ENCODE measurements at places on chromosomes 5 and 9.

GRCh38 chr9:15416880-15417279, 5.8 kb upstream of the SNAPC3 start:
- DNase-seq, result peak; percentile 34

DNA sequence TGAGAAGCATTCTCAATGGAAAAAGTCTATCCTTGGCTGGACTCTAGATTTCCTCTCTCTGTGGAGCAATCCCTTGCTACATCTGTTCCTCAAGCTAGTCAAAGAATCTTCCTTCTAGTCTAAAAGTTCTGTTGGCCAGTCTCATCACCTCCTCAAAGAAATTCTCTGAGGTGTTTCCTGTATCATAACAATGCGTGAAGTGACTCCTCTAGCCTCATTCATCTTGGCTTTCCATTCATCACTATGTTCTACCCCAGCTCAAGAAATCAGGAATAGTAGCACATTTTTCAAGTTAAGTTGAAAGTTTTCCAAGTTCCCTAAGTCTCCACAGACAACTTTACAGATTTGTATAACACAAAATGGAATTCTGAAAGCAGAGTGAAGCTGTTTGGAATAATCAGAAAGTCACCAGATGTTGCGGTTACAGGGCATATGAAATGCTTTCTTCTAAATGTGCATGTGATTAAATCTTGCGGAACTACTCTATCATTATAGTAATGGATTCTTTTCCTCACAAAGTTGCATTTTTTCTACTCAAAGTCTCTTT, 176.6 kb upstream of the FREM1 start:
- DNase-seq, result no peak

DNA sequence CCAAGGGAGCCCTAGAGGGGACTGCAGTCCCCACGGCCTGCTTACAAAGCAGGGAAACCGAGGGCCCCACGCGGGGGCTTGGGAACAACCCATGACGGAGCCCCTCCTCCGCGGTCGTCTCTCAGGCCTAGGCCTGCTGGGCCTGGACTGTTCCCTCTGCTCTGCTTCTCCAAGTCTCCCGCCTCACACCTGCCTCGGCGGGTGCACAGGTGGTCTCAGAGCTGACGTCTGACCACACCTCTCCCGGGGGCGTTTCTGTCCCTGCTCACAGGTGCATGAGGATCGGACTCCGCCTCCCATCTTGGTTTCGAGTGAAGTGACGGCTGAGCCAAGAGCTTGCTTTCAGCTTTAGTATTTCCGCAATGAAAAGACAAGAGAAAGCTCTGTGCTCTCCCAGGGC, 72.1 kb downstream of the MRPL36 start:
- DNase-seq, result no peak

GRCh38 chr5:158773161-158773560, 326.6 kb downstream of the EBF1 start:
- DNase-seq, result no peak

DNA sequence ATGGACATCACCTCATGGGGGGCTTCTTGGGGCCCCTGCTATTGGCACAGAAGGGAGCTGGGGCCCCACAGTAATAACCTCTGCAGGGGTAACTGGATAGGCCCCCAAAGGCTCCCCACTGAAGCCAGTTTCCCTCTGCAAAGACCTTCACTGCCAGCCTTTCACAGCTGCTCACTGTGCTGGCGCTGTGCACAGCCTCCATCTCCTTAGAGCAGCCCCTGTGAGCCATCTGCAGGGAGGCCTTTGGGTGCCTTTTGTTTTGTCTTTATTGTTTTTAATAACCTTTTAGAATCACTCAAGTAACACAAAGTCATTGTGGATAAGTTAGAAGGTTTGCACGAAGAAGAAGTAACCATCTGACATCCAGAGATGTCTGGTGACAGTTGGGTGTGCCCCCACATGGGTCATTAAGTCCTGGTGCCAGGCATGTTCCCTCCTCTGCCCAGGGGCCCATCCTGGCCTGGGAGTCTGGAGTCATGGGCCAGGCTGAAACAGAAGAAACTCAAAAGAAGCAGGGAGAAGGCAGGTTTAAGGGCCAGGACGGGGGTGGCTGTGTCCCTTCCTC, 42.7 kb downstream of the NCS1 start:
- DNase-seq, result no peak

DNA sequence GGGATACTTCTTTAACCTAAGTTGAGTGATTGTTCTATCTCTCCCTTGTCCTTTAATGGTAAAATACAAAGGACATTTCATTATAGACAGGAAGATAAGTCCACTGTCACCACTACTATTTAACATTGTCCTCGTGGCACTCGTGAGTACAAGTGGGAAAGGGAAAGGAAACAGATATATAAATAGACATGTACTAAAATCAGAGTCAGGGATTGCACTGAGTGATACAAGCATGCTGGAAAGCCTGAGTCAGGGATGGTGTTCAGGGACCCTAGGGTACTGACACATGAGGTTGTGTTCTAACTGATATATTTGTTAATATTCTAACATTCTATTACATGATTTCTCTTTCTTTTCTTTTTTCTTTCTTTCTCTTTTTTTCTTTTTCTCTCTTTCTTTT, 74.8 kb upstream of the FAM170A start:
- DNase-seq, result no peak

GRCh38 chr5:123455640-123456039, 32.4 kb upstream of the CEP120 start:
- peak; percentile 39 for DNase-seq

- no peak for DNase-seq
Measured at GRCh38 chr5:177130211-177131018, 3.2 kb upstream of the NSD1 start.

- DNase-seq, result peak; percentile 31
Measured at GRCh38 chr5:151086192-151086869, 5.5 kb upstream of the TNIP1 start.

DNA sequence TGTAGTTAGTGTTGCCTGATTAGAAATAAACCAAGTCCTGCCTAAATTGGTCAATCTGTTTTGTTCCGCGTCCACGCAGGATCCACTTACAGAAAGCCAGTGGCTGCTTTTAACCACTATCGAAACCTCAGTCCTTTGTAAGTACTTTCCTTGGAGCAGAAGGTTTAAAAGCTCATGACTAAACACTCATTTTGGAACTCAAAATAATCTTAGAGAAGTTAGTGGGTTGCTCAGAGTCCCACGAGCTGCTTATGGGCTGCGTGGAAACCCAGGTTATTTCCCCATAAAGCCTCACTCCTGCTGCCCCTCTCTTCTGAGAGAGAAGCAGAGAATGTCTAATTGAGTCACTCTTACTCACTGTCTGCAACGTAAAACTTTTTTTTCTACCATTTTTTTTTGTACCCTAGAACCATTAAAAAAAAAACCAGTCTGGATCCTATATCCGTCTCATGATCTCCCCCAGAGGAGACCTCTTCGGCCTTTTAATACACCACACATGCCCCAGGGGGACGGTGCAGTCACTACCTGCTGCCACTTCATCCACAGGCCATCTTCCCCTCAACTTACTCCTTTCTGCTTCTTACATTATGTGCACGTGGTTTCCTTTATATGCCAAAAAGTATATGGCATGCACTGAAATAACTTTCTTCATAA, 7.6 kb downstream of the BASP1 start:
- DNase-seq, result peak; percentile 93

GRCh38 chr5:61827445-61827975, 478.5 kb upstream of the KIF2A start:
- DNase-seq, result no peak

- no peak for DNase-seq
Measured at GRCh38 chr5:74599148-74599547, 41.4 kb downstream of the ENC1 start.

GRCh38 chr9:136312436-136312835, 8.5 kb upstream of the CCDC187 start:
- peak; percentile 26 for DNase-seq

- no peak for DNase-seq
Measured at GRCh38 chr5:1006656-1007071, 1.9 kb upstream of the NKD2 start.

DNA sequence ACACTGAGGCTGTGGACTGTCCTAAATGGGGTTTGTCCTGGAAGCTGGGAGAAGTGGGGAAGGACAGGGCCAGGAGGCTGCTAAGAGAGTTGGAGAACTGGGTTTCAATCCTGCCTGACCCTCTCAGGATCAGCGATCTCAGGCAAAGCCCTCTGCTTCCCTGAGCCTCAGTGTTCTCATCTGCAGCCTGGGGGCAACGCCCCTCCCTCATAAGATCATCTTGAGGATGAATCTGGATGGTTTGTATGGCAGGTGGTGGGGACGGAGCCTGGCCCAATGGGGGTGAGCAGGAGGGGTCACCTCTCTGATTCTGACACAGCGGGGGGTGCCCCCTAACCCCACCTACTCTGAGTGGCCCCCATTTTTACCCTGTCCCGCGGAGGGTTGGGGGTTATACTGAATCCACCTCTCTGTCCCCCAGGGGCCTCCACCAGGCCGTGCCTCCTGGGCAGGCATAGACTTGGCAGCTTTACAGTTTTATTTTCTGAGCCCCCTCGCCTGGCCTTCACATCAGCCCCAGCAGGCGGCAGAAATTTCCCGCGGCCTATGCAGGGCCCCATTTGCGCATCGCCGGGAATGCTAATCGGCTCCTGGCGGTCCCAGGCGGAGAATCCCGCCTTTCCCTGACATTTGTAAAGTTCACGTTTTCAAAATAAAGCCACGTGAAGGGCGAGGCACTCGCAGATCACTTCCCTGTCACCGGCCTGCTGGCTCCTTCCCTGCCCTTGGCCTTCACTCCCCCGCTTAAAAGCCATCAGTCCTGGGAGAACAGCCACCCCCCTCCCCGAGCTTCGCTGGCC, 17.8 kb upstream of the LAMC3 start:
- no peak for DNase-seq

- no peak for DNase-seq
Measured at GRCh38 chr5:91357806-91358205, 25.3 kb downstream of the ARRDC3 start.

GRCh38 chr5:145008876-145009530, 826.1 kb downstream of the PRELID2 start:
- DNase-seq, result no peak

DNA sequence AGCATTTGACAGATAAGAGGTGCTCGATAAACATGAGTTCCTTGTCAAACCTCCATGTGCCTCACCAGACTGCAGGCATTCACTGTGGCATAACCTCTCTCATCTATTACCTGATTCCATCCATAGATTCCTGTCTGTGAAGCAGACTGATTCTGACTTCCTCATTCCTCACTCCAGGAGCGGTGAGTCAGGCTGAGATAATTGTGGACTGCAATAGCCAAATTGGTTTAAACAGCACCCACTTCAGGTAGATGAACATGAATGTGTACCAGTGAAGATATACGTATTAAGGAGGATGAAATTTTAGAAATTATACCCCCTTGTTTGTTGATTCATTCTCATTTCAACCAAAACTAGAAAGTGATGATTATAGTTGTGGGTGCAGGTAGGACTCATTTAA, 391.2 kb downstream of the HINT1 start:
- no peak for DNase-seq

DNA sequence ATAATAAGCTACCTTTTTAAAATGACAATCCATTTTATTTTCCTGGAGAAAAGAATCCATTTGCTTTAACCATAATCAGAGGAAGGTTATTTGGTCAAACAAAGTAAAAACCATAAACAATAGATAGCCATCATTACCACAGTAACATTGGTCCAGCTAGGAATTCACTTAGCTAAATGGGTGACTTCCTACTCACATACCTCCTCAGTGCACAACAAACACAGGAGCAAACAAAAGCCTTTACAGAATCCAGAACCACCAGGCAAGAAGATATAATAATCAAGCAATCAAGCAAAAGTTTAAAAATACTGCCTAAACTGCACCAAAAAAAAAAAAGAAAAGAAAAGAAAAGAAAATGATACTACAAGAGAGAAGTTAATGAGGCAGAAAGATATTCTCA, 949 bp upstream of the IFNK start:
- DNase-seq, result no peak

Data from inflammatory macrophage treated with lipopolysaccharide for 1 hour (primary cell).